ENCODE measurements at places on chromosomes 7 and 10.

GRCh38 chr10:29958440-29958839 lies 100.9 kb downstream of the JCAD start:
- DNase-seq: no peak

- no peak for DNase-seq
These were observed 122.8 kb downstream of the UBE2H start for GRCh38 chr7:129829737-129830631.

DNA sequence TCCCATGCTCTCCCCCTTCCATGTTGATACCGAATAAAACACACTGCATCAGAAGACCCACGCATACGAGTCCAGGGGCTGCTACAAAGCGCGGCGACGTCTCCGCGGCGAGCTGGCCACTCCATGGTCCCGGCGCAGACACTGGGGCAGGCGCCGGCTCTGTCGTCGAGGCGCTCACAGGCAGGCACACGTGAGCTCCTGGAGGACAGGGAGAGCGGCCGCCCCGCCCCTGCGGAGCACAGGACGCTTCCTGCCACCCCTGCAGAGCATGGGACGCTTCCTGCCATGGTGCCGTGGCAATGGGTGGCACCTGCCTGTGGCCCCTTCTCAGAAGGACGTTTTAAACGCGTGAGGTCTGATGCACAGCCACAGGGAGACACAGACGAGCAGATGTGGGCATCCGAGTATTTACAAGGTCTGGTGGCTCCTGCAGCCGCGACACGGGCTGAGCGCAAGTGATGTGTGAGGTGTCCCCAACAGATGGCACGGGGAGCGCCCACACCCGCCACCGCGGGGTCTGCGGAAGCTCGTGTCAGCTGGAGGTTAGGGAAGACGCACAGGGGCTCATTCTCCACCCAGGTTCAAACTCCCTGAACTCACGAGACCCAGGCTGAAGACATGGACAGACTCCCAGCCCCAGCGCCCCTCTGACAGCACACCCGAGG lies 21.4 kb upstream of the GPR146 start:
- no peak for DNase-seq

DNA sequence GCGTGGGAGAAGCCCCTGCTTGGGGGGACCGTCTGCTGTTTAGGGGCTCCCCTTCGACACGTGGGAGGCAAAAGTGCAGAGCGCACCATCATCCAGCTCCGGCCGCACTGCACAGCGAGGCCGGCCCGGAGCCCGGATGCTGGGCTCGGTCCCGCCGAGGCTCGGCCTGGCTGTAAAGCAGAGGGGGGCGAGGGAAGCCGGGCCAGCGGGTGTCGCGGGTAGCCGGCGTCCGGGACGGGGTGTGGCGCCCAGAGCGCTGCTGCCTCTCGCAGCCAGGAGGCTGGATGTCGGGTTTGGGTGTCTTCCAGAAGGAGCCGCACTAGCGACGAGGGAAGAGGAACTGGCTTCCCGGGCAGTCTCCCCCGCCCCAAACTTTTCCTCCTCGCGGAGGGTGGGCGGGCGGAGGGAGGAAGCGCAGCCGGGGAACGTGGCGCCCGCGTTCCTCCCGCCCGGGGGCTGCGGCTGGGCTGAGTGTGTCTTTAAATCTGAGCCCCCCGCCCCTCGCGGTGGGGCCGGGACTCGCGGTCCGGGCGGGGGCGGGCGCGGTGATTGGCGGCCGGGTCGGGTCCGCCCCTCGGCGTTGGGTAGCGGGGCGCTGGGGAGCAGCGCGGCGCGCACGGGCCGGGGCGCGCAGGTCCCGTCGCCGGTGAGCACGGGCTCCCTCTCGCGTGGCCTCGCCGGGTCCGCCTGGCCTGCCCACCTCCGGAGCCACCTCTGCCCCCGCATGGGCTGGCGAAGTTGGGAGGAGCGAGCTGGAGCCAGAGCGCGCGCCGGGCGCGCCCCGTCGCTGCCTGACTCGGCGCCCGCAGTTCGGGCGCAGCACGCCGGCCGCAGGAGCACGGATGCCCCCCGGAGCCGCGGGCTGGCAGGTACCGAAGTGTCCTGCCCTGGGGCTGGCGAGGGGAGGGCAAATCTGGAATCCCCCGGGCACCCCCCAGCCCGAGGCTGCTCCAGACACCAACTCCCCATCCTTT lies at the start of gene PALD1:
Gene PALD1 (plus strand): TSS at position 577 of the 974 bp plus-strand sequence. CDS start 47,185 bp downstream, outside the sequence.
- DNase-seq: no peak

DNA sequence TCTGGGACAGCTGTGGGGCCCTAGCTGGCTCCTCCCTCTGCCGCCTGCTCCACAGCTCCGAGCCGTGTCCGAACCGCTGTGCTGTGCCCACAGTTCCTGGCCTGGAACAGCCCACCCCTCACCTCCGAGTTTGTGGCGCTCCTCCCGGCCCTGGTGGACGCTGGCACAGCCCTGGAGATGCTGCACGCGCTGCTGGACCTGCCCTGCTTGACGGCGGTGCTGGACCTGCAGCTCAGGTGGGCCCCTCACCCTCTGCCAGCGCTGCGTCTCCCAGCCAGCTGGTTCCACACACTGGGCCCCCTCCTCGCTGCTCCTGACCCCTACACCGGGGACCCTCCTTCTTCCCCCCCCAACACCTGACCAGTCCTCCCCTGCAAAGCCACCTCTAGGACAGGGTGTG lies 12.1 kb downstream of the AP5Z1 start:
- DNase-seq: no peak

- no peak for DNase-seq
These were observed 6.4 kb upstream of the GOLGA7B start for GRCh38 chr10:97843281-97843671.

- DNase-seq: no peak
These were observed 212.0 kb downstream of the CAMK1D start for GRCh38 chr10:12561307-12561706.

DNA sequence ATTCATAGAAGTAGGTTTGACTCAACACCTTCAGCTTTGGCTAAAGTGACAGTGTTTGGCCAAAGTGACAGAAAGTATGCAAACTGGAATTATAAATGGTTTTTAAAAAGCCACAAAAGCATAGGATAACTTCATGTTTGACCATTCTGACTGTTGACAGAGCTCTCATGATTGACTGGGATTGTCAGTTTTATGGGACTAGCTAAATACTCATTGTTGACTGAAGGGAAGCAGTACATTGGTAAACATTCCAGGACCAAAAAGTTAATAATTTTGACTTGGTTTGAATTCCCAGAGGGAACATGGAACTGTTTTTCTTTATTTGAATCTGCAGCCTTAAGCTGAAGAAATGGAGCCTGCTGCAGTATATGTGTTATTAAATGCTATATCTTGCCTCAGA lies 84.6 kb upstream of the STEAP4 start:
- DNase-seq: no peak

DNA sequence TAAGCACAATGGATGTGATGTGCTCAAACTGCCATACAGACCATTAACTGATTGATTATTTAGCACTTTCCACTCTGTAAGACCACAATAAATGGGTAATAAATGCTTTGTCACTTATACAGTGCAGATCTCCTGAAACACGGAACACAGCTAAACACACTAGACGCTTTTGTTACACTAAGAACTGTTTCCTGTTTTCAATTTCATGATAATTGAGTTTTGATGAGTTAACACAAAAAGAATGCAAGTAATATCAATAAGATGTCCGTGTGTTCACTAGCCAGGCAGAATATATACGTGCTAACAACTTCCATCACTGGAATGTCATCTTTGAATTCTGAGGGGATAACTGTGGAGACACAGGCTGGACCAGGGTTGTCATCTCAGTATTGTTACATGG lies 178.8 kb downstream of the SKAP2 start:
- DNase-seq: no peak

GRCh38 chr7:84847790-84848189 lies 339.1 kb downstream of the SEMA3D start:
- no peak for DNase-seq

GRCh38 chr7:128425850-128426249 lies 16.1 kb upstream of the IMPDH1 start:
- DNase-seq: no peak

- DNase-seq: no peak
These were observed at the start of gene SLC13A4 for GRCh38 chr7:135728136-135728669. Gene SLC13A4, minus strand, starts transcription at chr7:135728186. Its CDS starts 690 bp downstream, at chr7:135727496.

DNA sequence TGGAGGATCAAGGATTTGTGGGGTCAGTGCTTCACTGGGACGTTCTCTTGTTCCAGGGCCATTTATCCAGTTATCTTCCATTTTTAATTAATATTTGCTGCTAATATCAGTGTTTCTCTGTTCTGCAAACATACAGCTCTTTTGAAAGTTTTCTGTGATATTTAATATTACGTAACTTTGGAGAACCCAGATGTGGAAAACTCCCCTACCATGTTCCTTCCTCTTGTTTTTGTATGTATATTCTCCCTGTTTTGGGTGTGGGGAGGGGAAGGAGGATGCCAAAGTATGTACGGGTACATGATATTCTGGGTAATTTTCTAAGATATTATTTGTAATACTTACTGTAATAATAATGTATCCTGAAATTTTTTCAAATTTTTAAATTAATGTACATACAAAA lies 55.9 kb downstream of the MYO3A start:
- no peak for DNase-seq

- no peak for DNase-seq
These were observed 48.9 kb downstream of the ASB13 start for GRCh38 chr10:5617521-5617920.

DNA sequence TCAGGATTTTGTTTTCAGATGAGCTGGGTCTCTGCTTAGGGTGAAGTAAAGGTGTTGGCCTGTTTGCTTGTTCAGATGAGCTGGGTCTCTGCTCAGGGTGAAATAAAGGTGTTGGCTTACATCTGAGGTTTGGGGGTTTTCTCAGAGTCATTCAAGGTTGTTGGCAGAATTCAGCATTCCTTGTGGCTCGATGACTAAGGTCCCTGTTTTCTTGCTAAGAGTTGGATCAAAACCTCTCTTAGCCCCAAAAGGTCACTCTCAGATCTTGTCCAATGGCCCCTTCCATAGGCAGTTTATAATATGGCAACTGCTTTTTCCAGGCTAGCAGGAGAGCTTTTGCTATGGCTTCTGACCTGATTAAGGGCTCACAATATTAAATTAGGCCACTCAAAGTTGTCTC lies 106.6 kb downstream of the ADAM22 start:
- no peak for DNase-seq

DNA sequence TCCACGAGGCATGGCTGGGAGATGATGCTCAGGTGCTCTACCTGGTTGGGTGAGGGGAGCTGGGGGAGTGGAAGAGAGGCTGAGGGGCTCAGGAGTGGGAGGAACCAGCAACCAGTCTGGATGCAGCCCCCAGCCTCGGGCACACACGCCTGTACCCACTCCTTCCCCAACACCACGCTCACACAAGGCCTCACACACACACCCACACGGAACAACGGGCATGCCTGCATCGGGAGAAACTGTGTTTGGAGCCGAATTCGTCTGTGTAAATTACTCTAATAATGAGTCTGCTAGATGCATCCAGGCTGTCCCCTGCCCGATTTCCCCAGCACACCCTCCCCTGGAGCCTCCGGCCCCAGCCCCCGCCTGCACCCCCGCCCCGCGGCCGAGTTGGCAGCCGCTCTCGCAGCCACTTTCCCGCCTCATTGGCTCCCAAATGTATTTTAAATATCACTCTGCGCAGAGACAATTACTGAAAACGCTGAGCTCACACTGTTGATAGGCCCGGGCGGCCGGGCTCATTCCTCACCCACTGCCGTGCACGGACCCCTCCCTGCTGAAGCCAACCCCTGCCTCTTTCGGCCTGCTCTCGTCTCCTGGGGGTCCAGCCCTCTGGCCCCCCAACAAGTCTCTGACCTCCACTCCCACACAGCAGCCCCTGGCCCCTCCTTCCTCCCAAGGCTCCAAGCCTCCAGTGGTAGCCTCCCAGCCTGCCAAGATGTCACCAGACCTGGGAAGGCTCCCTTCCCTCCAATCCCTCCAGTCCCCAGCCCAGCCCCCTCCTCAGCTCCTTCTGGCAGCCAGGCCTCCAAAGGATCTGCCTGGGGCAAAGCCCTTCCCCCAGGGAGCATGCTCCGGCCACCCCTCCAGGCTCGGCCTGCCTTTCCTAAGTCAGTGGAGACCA lies 11.1 kb downstream of the H2BK1 start:
- no peak for DNase-seq

- DNase-seq: no peak
These were observed 101.0 kb downstream of the SVIL start for GRCh38 chr10:29533696-29534285.

DNA sequence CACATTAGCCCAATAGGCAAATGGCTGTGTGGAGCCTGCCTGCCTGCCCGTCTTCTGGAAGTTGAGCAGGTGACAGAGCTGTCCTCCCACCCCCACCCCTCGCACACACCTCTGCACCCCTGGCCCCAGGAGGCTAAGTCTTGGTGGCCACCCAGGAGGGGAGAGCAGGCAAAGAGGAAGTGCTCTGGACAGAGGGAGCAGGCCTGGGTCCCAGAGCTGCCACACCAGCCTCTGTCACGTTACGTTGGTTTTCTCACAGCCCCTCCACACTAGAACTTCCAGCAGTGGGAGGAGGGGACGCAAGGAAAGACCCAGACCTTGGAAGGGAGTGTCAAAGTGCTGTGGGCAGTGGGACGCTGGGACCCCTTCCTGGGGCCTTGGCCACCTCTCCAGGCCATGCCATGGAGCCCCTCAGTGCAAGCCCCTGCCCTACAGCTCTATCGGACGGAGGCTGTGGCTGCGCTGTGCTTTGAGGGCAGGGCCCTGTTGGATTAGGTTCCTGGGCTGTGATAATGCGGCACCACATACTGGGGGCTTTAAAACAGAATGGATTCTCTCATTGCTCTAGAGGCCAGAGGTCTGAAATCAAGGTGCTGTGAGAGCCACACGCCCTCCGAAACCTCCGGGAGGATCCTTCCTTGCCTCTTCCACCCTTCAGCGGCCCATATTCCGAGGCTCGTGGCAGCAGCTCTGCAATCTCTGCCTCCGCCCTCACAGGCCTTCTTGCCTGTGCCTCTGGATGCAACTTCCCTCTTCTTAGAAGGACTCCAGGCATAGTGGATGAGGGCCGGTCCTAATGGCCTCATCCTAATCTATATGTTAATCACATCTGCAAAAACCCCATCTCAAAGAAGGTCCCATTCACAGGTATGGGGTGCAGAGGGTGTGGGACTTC lies 9.9 kb downstream of the PRKAG2 start:
- no peak for DNase-seq

- DNase-seq: no peak
These were observed 69.6 kb downstream of the ZNF727 start for GRCh38 chr7:64114791-64115190.
